ENCODE measurements at places on chromosomes 12 and 14.

DNA sequence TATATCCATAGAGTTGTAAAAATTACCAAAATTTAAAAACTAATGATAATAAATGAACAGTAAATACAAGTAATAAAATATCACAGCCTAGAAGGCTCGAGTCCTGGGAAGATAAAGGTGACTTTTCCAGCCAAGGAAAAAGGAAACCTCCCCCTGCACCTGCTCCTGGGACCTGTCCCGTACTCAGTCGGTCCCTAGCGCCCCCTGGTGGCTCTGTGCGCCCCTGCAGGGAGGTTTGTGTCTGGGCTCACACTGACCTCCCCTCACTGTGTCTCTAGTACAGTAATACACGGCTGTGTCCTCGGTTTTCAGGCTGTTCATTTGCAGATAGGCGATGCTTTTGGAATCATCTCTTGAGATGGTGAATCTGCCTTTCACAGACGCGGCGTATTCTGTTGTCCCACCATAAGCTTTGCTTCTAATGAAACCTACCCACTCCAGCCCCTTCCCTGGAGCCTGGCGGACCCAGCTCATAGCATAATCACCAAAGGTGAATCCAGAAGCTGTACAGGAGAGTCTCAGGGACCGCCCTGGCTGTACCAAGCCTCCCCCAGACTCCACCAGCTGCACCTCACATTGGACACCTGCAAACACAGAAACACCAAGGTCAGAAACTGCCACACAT is 1030.4 kb downstream of the TMEM121 start:
- no peak for DNase-seq

DNA sequence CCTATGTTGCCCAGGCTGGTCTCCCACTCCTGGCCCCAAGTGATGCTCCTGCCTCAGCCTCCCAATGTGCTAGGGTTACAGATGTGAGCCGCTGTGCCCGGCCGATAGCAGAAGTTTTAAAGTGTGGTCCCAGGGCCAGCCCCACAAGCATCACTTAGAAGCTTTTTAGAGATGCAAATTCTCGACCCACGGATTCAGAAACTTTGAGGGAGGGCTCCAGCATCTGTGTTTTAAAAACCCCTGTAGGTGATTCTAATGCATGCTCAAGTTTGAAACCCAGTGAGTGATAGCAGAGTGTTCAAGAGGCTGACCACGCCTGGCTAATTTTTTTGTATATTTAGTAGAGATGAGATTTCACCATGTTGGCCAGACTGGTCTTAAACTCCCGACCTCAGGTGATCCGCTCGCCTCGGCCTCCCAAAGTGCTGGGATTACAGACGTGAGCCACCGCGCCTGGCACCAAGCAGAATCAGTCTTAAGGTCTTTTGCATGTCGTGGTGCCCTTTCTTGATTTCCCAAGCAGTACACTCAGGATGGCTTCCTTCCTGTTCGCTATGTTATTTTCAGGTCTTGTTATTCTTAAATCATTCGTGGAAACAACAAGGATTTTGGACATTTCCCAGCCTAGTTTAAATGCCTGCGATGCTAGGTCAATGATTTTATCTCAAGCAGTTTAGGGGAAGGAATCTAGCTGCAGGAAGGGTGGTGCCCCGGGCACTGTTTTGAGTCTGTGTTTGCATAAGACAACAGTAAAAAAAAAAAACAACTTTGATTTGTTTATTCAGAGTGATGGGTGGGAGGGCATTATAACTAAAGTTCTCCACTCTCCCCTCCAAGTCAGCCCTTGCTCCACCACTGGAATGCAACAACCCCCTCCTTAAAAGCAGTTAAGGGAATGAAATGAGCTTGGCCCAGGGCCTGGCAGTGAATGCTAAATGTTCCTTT is 9.2 kb upstream of the RILPL2 start:
- DNase-seq, result no peak

GRCh38 chr12:106910202-106910601 is 45.5 kb upstream of the TMEM263 start:
- DNase-seq, result no peak

GRCh38 chr14:100578552-100578951 is 8.7 kb downstream of the BEGAIN start:
- no peak for DNase-seq

GRCh38 chr12:90211017-90211416 is 502.4 kb upstream of the ATP2B1 start:
- DNase-seq, result no peak

GRCh38 chr12:114404926-114405518 is 922 bp downstream of the TBX5 start:
- no peak for DNase-seq

All from ureter (tissue), 1 donor.